ENCODE measurements at places on chromosomes 4 and X.

GRCh38 chr4:8580321-8581093, at the start of gene GPR78:
Gene GPR78 (plus strand): TSS chr4:8580392. CDS start chr4:8580983, 591 bp downstream.
- no peak for DNase-seq

DNA sequence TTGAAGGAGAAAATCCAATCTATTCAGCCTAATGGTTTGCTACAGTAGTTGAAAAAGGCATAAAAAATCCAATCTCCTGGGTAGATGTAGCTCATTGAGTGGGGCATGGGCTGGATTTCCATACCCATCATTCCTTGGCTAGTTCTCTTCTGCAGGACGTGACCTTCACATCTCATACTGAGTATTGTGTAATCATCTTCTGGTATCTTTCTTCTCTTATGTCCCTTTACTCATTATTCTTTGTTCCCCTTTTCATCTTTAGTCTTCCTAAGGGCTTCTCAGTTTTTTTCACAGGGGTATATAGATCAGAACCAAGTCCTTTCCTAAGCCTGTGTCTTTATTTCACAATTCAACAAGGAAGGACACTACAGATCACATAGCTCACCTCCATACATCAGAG, 727.6 kb upstream of the MAGEB2 start:
- DNase-seq: no peak

DNA sequence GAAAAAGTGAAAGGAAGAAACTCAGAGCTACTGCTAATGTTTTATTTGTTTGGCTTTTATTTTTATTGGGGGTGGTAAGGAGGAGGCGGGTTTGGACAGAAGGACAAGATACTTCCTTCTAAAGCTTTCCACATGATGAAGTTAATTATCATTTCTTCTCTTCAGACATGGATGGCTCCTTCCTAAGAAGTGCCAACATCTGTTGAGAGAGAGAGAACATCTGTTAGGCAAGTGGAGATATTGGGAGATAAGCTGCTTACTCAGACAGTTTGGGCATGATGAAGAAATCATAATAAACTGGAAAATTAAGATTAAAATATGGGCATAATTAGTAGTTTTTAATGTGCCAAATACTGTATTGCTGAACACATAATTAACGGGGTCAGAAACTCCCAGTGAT, 535.7 kb upstream of the INTU start:
- no peak for DNase-seq

DNA sequence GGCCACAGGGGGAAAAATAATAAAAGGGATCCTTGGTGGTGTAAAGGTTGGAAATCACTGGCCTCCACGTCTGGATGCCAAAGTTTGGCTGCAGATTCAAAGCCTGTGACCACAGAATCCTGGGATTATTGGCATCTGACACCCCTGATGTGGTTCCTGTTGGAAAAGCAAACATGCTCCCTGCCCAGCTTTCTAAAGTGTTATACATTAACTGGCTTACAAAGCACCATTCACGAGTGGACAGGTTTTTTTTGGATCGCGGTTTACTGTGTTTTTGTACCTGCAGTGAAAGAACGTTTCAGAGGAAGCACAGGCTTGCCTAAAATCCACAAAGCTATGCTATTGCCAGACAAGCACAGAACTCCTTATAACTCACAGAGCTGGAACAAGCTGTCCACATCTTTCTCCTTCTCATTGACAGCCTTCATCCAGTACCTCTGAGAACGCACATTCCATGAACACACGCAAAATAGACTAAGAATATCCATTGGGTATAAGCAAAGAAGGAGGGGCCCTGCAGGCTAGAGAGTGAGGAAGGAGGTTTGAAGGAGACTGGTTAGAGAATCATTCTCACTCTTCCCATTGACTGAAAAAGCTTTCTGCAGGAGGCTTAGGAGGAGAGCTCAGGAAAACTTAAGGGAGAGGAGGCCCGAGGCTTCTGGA, 14.5 kb upstream of the CAPN6 start:
- no peak for DNase-seq

DNA sequence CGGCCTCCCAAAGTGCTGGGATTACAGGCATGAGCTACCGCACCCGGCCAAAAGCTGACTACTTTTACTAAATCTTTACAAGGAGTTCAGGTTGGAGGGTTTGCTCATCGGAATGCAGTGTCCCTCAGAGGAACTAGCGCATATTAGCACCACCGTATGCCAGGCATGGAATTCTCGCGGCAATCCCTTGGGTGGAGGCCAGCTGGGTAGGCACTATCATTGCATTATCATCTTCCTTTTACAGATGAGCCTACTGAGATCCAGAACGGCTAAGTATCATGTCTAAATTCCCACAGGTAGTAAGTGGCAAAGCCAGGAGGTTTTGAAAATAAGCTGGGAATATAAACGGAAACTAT, 6.1 kb upstream of the CXorf66 start:
- DNase-seq: no peak

- no peak for DNase-seq
Measured at GRCh38 chr4:2923668-2924173, 39.5 kb downstream of the NOP14 start.

Data from stimulated activated CD8-positive, alpha-beta memory T cell treated with anti-CD3 and anti-CD28 coated beads, Interleukin-7, amount 100 ng/mL, for 24 hours (primary cell).